Dorsolateral prefrontal cortex (tissue), 122 donors: ENCODE measurements at places on chromosomes 3 and 15. TPM values are rescaled to one million over a fixed set of nuclear protein-coding genes. Genes with fewer than 3 reads are reported as not detected.

Gene TRPC1
- total RNA-seq, result 32.3 TPM

Gene FGD5
- total RNA-seq, result 5.1 TPM

Gene GREM1
- total RNA-seq, result 25.3 TPM

Gene BRK1
- 106 TPM for total RNA-seq

Gene LRRC31
- not detected for total RNA-seq

Gene ATP8B4
- 8.3 TPM for total RNA-seq

Gene SSUH2
- total RNA-seq, result 2.8 TPM

Gene CAMK2N2
- total RNA-seq, result 54.0 TPM

Gene SFMBT1
- total RNA-seq, result 13.5 TPM

Gene STARD9
- total RNA-seq, result 22.8 TPM

Gene SERINC4
- total RNA-seq, result 0.69 TPM

Gene NEK10
- total RNA-seq, result 25.9 TPM

Gene MUSTN1
- total RNA-seq, result 71.5 TPM

Gene GSK3B
- 56.6 TPM for total RNA-seq

Gene SCAANT1
- total RNA-seq, result not detected

Gene SUCNR1
- total RNA-seq, result not detected
